Endodermal cell (in vitro differentiated cells): ENCODE measurements at places on chromosomes 1 and 21.

DNA sequence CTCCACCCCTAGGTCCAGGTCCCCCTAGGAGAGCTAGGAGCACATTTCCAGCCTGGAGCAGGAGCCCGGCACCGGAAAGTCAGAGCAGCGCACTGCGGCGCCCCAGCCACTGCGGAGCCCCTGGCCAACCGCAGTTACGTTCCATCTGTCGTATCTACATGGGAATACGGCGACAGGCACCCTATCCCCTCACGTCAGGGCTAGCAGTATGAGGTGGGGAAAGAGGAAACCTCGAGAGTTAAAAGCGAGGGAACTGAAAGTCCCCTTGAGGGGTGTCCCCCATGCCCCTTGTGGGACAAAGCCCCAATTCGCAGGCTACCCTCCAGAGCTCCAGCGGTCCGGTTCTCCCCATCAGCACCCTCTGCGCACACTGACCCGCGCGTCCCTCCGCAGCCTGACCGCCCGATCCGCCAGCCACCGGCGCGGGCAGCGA is 995 bp downstream of the COLGALT2 start:
- peak; percentile 86 for DNase-seq

DNA sequence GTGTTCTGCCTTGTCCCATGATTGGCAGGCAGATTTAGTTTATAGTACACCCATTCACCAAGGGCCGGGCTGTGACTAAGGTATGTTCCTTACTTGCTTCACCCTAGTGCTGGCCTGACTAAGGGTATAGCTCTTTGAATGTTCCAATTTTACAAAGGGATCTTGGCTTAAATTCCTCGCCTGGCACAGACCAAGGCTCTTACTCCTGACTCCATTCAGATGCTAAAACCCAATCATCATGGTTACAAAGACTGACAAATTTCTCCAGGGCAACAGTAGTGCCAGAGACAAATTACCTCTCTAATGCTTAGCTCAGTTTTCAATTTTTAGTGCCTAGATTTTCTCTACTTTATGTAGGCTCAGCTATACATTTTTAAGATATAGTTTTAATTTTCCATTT is 11.5 kb upstream of the C1orf53 start:
- no peak for DNase-seq

DNA sequence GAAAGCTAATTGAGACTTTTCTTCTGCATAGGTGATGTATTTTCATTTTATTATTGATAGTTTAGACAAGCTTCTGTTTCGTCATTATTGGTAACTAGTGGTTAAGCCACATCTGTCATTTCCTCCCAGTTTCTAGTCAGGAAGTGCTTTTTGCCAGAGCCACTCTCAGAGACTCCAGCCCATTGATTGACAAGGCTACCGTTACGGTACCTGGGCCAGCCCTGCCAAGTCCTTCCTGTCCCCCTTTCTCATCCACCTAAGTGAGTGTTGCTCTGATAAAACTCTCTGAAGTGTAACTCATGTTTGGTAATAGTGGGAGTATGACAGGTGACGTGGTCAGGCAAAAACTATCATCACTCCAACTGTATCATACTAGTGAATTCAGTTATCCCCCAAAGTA is 29.6 kb upstream of the AGL start:
- DNase-seq, result no peak

DNA sequence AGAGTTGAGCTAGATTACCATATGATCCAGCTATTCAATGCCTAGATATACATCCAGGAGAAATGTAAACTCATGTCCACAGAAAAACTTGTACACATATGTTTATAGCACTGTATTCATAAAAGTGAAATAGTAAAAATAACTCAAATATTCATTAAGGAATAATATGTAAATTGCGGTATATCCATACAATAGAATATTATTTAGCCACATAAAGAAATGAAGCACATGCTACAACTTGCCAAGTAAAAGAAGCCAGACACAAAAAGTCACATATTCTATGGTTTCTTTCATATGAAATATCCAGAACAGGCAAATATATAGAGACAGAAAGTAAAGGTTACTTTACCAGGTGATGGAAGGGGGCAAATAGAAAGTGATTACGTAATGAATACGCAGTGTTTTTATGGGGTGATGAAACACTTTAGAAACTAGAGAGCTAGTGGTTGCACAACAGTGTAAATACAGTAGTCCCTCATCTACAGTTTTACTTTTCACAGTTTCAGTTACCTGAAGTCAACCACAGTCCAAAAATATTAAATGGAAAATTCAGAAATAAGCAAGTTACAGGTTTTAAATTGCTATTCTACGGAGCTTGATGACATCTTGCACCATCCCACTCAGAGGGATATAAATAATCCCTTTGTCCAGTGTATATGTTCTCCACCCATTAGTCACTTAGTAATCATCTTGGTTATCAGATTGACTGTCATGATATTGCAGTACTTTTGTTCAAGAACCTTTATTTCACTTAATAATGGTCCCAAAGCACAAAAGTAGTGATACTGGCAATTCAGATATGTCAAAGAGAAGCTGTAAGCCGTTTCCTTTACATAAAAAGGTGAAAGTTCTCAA is 62.3 kb downstream of the ZNF644 start:
- DNase-seq, result no peak

DNA sequence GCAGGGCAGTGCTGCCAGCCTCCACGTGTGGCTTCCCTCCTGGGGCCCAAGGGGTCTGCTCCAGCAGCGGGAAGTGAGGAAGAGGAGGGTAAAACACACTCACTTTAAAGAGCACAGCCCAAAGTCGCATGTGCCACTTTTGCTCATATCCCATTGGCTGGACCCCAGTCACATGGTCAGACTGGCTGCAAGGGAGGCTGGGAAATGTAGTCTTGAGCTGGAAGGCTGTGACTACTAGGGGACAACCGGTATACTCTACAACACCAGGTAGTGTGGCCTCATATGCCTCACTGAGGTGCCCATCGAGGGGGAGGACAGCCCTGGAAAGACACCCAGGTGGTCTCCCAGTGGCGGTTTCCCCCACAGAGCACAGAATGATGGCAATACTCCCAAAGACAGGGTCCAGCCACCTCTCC is 45.2 kb downstream of the CAMK2N1 start:
- peak; percentile 88 for DNase-seq

- DNase-seq, result no peak
Measured at GRCh38 chr1:80931178-80931577, 869.6 kb upstream of the ADGRL2 start.

GRCh38 chr1:24762133-24762676 is 17.0 kb downstream of the CLIC4 start:
- DNase-seq, result no peak

DNA sequence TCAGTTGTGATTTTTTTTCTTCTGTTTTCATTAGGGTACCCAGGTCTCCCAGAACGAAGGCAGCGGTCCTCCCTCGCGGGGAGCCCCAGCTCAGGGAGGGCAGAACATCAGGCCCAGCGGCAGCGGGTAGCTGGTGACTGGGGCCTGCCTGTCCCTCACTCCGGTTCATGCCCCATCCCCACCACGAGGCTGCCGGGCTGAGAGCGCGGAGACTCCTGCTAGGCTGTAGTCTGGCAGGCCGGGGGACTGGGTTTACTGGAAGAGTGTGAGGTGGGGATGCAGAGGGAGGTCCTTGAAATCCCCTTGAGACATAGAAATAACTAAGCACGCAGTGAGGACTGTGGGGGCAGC is 10.5 kb downstream of the BRINP2 start:
- DNase-seq, result peak; percentile 72

DNA sequence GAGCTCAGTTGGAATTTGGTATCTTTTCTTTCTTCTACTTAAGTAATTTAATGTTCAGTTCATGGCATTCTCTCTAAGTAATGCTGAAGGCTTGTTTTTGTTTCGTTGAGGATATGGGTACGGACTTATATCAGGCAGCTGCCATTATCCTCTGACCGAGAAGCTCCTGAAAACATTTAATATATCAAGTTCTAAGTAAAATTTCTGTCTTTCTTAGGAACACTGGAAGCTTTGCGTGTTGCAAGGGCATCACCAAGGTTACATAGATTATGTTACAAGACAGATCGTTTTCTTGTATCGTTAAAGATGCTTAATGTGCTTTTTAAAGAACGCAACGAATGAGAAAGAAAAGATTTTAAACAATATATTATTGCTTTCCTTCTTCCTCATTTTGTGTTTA is 1.0 kb upstream of the GALNT2 start:
- DNase-seq, result no peak

- DNase-seq, result peak; percentile 42
Measured at GRCh38 chr21:32135401-32136363, 143.2 kb downstream of the MIS18A start.

- DNase-seq, result no peak
Measured at GRCh38 chr1:186880982-186881381, 52.2 kb downstream of the PLA2G4A start.

DNA sequence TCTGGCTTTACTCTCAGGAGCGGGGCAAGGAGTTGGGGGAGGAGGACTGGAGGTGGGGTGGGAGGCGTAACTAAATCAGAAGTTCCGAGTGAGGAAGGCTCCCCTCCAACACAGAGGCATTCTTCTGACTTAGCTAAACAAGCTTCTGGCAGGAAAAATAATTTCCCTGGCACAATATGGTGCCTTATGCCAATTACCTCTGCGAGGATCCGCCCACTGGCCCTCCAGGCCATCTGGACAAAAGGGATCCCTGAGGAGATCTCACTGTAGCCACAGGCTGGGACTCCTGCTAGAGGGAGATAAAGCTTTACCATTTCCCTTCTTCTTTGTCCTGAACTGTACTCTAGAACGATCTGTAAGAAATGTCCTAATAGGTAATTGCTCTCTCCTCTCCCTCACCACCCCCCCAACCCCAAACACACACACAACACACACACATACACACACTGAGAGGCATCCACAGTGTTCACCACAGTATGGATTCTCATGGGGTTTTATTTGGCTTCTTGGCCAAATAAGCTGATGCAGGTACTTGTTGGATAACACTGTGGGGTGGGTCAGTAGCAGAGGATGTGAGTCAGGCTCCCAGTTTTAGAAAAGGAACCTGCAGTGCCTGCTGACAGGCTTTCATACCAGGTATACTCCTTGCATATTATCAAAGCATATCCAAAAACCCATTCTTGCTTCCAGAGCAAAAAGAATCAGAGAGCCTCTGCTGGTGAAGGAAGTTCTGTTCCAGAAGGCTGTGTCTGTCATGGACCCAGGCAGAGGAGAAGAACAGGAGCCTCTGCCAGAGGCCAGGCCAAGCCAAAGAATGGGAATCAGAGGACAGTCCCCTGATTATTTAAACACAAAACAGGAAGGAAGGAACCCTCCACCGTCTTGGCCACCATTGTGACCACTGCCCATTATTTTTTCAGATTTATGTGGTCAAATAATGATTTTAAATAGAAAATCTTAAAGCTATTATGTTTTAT is 169.1 kb downstream of the C1orf21 start:
- no peak for DNase-seq

DNA sequence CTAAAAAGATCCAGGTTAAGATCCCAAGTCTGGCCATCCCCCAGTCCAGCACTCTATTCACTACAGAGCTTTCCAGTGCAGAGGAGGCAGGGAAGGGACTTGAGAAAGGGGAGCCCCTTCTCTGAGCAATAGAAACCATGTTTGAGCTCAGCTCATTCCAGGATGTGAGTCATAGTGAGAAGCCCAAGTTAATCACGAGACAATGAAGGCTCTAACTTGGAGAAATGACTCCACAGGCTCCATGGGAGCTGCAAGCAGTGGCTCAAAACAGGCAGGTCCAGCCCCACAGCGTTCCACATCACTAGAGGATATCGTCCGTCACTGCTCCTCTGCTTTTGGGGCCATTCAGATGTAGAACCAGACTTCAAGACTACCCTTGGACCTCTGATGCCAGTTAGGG is 59.1 kb downstream of the CAMK2N1 start:
- peak; percentile 44 for DNase-seq

GRCh38 chr1:204459706-204460105 is 34.9 kb downstream of the PIK3C2B start:
- no peak for DNase-seq

- no peak for DNase-seq
Measured at GRCh38 chr1:248686815-248687214, 15.8 kb downstream of the OR14I1 start.

GRCh38 chr1:160093069-160093395 is 5.4 kb downstream of the IGSF8 start:
- no peak for DNase-seq
